ENCODE measurements at places on chromosomes 2 and 18. TPM values are rescaled to one million over a fixed set of nuclear protein-coding genes. Genes with fewer than 3 reads are reported as not detected.

Gene RAX
- not detected for total RNA-seq

Gene CENPA
- 55.9 TPM for total RNA-seq

Gene FSHR
- total RNA-seq: not detected

Gene STAT4
- 3.2 TPM for total RNA-seq

Gene SAP130
- 10.8 TPM for total RNA-seq
